ENCODE measurements at places on chromosomes 16 and 17.
A peak's percentile ranks its signal among the peaks of the same experiment; 100 is the strongest.

GRCh38 chr16:50274326-50275097 lies 8.2 kb downstream of the ADCY7 start:
- no peak for DNase-seq

DNA sequence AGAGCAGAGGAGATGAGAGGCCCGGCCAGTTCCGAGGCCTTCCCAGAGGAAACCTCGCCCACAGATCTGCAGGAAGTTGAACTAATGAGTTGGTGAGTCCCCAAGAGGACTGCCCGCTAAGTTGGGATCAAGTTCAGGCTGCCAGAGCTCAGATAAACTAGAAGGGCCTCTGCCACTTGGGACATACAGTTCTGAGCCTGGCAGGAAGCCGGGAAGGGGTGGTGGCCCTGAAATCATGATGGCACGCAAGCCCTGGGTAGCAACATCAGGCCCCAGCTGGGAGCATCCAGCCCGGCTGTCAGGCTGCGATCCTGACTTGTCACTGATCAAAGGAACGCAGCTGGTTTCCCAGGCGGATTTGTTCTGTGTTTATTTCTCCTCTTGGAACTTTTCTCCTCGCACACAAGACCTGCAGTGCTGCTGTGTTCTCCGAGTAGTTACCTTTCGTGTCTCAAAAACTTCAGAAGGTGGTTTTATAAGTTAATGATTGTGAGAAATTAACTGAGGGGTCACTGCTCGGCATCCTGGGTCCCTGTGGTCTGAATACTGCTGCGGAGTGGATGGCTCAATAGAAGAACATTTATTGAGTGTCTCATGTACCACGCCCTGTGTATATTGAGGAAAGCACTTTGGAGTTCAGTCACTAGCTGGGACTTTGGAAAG lies 8.0 kb upstream of the WFDC1 start:
- no peak for DNase-seq

- no peak for DNase-seq
These were observed 29.6 kb downstream of the SEC14L5 start for GRCh38 chr16:4987580-4988374.

- DNase-seq = no peak
These were observed 497.8 kb upstream of the ZFHX3 start for GRCh38 chr16:73545755-73546154.

DNA sequence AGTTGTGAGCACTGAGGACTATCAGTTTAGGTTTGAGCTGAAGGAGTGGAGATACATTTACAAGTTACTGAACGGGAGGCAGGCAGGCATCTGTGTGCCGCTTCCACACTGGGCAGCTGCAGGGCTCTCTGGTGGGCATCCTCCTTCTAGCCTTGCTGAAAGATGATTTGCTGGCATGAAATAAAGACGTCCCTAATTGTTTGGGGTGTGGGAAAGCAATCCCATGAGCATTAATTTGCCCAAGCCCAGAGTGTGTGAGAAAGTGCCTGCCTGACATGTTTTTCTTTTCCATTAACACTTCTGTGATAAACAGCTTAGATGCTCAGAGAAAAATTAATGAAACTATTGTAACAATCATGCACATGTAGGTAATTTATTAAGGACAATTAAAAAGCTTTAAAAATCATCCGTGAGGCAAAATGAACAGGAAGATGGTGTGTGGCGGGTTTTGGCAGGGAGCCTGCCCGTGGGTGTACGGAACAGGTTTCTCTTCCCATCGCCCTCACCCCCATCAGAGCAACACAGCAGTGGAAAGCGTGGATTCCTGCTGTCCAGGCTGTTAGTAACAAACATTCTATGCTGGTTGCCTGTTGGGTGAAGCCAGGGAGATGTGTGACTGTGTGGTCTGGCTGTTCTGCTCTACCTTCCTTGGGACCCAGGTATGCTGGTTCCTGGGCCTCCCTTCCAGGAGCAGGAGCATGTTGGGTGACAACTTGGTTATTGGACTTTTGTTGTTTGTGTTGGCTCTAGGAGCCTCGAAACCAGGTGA lies 191.9 kb downstream of the MSI2 start:
- DNase-seq = no peak

GRCh38 chr17:40341808-40342503 lies 22.6 kb downstream of the GJD3 start:
- DNase-seq = no peak

DNA sequence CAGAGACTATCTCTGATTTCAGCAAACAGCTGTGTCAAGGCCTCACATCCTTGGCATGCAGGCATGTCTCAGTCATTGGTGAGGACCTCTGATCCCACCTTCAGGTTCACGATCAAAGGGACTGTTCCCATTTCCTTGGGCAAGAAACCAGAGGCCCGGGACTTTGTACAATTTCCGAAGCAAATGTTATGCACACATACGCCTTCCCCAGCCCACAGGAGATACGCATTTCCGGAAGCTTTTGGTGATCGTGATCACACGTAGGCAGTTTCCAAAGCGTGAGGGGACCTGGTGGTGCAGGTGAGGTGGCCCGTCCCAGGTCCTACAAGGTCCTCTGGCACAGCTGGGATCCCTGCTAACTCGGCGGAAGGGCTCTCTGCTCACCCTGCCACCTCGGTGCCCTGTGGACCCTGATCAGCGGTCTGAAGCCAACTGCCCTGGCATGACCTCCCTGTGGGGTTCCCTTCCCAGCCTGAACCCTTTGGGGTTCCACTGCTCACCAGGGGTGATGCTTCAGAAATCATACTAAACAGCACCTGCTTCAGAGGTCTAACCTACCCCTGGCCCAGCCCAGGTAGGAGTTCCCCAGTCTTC lies 28.8 kb upstream of the KLHDC4 start:
- DNase-seq = no peak

DNA sequence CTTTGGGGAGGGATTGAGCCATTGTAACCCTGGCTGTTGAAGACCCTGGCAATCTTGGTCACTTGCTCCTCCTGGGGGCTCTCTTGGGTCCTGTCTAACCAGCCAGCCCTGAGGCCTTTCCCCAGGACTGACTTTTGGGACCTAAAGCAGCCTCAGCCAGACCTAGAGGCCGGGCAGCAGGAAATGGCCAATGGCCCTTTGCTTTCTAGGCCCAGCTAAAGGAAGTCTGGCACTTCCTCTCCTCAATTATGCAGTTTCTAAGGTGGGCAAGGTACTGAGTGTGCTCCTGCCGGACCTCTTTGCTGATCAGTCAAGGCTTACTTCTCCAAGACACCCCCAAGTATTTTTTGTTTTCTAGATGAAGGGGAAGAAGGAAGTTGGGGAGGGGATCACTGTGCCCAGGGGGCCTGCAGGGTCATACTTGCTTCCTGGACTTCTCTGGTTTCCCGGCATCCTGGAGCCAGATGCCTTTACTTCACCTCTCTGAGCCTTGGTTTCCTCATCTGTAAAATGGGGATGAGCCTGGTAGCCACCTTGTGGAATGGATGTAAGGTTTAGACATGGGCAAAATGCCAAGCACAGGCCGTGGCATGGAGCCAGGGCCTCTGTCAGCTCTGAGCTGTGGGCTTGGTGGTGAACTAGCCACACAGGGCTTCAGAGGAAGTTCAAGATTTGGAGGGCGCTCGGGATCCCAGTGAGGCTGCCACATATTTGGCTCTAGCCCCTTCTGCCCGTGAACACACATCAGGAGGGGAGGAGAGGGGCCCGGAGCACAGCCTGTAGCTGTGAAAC lies 8.6 kb downstream of the CX3CL1 start:
- DNase-seq = no peak

DNA sequence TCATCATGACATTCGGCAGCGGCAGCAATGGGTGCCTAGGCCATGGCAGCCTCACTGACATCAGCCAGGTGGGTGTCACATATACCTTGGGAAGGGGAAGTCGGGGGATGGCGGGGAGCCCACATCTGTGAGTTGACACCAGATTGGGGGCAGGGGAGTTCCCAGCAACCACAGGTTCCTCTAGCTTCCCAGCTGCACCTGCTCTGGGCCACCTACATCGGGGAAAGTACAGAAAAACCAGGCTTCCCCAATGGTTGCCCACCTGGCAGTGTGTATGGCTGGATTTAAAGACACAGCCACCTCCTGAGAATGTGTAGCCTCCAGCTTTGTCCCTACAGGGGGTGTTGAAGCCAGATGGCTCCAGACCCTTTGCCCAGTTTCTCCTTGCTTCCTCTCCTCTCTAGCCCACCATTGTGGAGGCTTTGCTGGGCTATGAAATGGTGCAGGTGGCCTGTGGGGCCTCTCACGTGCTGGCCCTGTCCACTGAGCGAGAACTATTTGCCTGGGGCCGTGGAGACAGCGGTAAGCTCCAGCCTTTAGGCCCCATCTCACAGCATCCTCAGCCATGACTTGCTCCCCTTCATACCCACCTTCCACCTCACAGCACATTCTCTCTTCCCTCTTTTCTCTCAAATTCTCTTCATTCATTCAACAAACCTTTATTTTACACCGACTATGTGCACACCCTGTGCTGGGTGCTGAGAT lies 5.0 kb upstream of the TRAF4 start:
- no peak for DNase-seq

DNA sequence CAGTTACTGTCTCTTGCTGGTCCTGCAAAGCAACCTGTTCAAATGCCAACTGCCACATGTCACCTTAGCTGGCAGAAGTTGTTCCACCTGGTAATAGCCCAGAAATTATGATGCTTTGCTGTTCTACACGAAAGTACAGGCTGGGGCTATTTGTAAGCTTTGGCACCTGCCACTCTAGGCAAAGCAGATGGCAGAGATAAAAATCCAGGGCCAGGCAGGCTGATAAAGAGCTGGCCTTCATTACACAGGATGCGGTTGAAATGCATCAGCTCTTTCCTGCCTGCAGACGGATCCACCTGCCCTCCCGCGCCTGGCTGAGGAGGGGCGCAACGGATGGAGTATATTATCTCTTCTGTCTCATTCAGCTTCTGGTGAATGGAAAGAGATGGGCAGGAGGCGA lies 29.3 kb upstream of the KDM8 start:
- DNase-seq = peak; percentile 35

DNA sequence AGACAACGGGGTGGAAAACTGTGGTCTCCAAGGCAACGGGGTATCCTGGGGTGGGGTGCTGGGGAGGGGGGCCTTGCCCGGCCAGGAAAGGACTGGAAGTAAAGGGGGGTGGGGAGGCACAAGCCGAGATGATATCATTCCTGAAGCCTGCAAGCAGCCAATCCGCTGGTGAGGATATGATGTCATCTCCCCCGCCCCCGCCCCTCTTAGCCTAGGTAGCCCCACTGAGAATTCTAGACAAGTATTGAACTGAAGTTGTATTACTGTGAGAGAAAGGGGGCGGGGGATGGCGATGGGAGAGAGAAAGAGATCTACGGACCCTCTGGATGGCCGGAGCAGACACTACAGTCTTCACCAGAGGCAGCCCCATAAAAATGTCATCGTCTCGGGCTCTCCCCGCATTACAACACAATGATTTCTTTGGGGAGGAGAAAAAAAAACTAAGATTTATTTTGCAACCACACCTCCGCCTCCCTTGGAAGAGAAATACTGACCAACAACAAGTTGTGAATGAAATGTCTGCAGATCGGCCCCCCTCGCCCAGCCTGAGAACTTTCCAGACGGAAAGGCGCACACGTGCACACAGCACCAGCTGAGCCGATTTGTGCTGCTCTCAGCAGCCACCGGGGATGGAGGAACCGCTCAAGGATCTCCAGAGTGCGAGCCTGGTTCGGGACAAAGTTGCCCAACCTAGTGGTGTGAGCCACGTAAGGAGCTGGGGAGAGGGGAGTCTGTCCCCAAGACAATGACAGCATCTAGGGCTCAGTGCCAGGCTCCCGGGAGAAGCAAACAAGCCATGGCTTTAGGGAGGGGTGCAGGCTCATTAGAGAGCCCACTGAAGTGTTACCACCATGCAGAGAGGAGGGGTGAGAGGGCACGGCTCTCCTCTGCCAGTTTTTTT lies 222.1 kb downstream of the SOX9 start:
- no peak for DNase-seq

- no peak for DNase-seq
These were observed 193.4 kb upstream of the GSE1 start for GRCh38 chr16:85419503-85420408.

DNA sequence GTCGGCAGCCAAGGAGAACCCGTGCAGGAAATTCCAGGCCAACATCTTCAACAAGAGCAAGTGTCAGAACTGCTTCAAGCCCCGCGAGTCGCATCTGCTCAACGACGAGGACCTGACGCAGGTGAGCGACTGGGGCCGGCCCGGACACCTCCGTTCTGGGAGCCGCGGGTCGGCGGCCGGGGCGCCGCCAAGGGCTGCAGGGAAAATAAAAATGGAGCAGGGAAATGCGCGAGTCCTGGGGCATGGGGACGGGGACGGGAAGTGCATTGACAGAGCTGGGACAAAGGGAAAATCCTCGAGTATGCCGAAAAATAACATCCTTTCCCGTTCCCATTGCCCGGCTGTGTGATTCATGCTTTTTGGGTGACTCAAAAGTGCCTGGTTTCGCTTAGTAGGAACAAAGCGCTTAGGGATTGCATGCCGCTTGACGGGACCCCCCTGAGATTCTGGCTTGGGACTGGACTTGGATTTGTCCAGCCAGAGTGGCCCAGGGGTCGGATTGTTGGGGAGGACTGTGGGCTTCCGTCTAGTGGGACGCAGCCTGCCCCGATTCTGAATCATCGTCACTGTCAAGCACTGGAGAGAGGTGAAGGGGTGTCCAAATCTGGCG lies 699 bp downstream of the MPRIP start:
- DNase-seq = no peak

- DNase-seq = no peak
These were observed 10.1 kb downstream of the KIAA0513 start for GRCh38 chr16:85037721-85038120.

DNA sequence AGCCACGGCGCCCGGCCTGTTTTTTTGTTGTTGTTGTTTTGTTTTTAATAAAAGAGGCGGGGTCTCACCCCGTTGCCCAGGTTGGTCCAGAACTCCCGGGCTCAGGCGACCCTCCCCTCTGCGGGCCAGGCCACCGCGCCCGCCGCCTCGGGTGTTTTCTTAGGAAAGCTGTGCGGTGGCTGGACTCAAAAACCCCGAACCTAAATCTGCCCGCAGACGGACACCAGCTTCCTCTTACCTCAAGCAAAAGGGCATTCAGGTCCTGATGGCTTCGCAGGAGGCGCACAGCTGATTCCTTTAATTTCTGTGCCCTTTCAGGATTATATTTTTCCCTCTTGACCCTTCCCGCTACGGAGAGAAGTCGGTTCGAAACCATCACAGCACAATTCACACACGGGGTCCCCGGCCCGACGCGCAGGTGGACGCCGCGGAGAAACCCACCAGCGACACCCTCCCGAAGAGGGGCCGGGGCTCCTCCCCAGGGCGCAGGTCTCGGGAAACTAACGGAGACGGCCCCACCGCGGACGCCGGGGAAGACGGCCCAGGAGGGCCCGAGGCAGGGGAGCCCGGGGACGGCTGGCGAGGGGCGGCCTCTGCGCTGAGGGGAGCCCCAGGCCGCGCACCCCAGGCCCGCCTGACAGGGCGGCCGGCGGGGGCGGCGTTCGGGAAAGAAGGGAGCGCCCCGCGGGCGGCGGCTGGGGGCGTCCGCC lies 653 bp downstream of the FANCA start:
- DNase-seq = peak; percentile 14

Measured in activated T-cell treated with anti-CD3 and anti-CD28 coated beads for 48 hours (primary cell).